ENCODE measurements at places on chromosomes 2 and 18.
A peak's percentile ranks its signal among the peaks of the same experiment; 100 is the strongest.

DNA sequence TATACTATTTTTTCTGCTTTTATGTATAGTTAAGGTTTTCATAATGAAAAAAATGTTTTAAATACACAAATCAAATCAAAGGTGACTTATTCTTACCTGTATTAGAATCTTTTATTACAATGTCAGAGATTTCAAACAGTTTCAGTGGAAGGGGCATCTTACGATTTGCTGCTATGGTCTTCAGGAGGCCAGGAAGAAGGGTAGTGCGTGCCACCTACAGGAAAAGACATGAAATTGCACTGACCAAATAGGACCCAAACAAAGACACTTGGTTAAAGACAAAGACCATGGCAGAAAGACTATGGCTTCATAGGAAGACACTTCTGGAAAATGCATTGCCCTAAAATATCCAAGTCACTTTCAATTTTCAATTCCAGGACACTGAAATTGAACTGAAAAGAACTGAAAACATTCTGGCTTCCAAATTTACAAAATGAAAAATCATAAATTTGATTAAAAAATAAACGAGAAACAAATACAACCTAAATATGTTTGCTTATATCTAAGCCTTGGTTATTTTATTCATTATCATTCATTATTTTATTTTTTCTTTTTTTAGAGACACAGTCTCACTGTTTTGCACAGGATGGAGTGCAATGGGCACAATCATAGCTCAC is 42.1 kb downstream of the FARSB start:
- DNase-seq, result no peak

- DNase-seq, result no peak
Measured at GRCh38 chr2:43131051-43131889, 95.1 kb downstream of the ZFP36L2 start.

DNA sequence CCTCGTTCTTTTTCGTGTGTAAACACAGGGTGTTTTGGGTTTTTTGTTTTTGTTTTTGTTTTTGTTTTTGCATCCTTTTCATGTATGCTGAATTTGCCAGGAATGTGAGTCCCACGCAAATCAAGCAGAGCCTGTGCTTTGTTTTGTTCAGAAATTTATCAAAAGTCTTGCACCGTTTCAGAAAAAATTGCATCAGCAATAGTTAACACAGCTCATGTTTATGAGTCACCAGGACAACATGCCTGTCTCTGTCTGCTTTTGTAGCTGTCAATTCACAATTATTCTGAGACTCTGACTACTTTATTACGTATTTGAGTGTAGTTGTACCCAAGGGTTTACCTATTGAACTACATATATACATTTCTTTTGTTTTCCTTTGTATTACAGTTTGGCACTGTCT is 38.3 kb downstream of the MRPL44 start:
- no peak for DNase-seq

GRCh38 chr2:96830044-96830562 is 13.7 kb downstream of the ANKRD23 start:
- no peak for DNase-seq

GRCh38 chr2:105553538-105554196 is 154.8 kb upstream of the FHL2 start:
- DNase-seq, result no peak

- no peak for DNase-seq
Measured at GRCh38 chr18:24014062-24014985, at the start of gene TTC39C. Gene TTC39C (plus strand): TSS chr18:24014754. CDS start chr18:24014872, 118 bp downstream.

- no peak for DNase-seq
Measured at GRCh38 chr2:151032741-151033191, 228.9 kb downstream of the RBM43 start.

- DNase-seq, result no peak
Measured at GRCh38 chr2:179612591-179613298, 248.7 kb downstream of the ZNF385B start.

DNA sequence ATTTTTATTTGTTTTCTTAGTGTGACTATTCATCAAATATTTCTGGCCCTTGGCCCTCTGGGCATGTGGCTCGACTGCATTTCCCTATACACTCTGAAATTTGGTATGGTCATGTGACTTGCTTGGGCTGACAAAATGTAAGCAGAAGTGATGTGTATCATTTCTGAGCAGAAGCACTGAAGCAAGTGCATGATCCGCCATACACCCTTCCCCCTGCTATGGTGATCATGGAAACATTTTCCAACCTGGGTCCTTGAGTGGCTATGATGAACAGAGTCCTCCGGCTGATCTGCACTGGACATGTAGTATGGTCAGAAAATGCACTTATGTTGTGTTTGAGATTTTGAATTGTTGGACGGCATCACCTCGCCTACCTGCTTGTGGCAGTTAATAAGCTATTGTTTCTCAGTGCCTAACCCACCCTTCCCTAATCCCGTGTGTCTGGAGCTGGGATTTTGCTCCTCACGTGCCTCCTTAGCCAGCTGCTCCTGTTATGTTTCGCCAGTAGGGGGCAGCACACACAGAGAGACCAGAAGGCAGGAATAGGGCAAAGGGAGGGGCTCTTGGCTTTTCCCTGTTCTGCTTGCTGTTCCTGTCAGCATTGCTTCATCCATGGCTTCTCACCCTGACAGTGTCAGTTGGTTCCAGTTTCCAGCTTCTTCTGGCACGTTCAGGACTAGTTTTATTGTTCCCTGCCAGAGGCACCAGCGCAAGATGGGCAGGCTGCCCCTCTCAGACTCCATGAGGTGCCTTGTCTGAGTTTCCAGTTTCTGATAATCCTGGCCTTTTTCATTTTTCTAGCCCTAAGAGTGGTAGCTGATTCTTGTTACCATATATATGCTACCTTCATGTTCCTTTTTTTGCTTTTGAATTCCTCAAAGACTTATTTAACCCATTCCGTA is 207.4 kb downstream of the ARL6IP6 start:
- peak; percentile 24 for DNase-seq

DNA sequence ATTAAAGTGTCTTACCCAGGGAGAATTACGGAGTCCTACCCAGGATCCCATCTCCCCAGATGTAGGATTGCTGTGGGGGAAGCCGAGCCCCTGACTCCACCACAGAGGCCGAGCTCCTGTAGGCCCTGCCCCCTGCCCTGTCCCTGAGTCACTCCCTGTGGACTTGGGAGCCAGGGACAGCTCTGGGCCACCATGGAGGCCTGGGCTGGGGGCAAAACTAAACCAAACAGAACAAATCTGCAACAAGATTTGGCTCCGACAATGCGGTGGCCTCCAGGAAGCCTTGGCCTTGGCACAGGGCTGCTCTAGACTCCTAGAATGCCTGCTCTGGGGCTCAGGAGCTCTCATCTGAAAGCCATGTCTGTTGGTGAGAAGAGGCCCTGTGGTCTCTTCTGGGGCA is 99.3 kb upstream of the PXDN start:
- DNase-seq, result no peak

DNA sequence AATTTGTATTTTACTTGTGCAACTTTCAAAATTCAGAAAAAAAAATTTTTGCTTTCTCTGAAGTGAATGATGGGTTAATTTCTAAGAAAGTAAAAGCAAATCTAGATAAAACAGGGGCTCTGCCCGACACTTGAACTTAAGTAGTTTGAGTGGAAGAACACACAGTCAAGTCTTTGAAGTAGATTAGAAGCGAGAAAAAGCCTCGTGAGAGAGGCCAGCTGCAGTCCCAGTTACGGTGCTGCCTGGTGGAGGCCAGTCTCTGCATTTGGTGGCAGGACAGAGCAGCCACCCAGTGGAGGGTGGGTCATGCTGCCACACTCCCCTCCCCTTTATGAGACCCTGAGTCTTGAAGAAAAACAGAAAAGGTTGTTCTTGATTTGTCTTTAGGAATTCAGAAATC is 81.8 kb downstream of the INPP5D start:
- DNase-seq, result no peak

DNA sequence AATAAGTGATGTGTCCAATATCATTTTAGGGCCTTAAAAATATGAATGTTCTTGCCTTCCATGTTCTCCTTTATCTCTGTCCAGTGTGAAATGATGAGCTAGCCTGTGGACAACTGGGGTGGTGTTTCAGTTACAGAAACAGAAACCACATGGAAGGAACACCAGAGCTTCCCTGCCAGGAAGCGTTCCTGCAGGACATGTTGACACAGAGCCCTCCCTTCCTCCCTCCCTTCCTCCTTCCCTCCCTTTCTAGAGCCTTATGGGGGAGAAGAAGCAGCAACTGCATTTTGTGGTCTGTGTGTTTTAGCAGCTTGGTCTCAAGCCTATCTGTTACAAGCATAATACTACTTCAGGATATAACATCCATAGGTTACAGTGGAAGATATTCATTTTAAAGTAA is 539.7 kb upstream of the NETO1 start:
- peak; percentile 46 for DNase-seq

DNA sequence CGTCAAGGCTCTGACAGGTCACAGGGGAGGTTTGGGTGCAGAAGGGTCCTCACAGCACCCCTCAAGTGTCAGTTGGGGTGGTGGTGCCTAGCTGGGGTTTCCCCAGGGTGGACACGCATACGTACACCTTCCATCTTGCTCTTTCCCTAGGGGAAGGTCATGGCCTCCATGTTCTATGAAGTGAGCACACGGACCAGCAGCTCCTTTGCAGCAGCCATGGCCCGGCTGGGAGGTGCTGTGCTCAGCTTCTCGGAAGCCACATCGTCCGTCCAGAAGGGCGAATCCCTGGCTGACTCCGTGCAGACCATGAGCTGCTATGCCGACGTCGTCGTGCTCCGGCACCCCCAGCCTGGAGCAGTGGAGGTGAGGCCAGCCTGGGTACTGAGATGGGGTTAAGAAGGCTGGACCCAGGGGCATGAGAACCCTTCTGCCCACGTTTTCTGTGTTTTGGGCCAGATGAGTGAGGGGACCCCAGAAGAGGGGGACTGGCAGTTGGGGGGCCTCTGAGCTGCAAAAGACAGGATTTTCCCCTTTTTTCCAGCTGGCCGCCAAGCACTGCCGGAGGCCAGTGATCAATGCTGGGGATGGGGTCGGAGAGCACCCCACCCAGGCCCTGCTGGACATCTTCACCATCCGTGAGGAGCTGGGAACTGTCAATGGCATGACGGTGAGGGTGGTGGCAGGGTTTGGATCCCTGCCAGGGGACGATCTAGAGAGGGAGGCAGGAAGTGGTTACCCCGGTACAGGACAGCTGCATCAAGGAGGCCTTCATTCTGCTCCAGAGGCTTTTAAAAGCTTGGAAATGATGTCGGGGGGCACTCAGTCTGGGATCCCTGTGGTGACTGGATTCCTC is 20.9 kb downstream of the SLC30A3 start:
- DNase-seq, result no peak

All from left renal pelvis (tissue), 4 donors.